Activated naive CD4-positive, alpha-beta T cell (primary cell): ENCODE measurements at places on chromosomes 12 and 14.

DNA sequence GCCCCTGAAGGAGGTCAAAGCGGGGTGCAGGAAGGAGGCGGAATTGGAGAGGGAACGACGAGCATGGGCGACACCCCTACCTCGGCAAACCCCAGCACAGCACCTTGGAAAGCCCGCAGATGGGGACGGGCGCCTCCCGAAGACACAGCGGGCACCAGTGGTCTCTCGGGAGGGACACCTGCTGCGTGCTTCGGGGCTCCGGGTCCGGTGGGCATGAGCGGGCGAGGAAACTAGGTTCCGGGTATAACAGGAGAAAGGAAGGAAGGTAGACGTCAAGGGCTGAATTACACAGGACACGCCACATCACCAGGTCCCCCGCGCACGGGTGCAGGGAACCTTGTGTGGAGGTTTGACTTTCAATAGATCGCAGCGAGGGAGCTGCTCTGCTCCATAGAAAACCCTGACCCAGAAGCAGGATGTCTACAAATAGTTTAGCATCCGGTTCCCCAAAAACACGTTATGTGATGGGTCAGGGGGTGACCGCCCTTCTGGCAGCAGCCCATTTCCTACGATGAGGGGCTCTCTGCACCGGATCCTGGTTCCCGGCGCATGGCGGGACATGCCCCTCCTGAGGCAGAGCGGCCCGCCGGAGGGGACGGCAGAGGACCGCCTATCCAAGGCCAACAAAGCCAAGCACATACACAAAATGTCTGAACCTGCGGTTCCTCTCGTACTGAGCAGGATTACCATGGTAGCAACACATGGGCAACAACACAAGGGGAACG lies 196.9 kb downstream of the ALG10 start:
- DNase-seq: no peak

GRCh38 chr12:21771311-21771710 lies 3.2 kb downstream of the KCNJ8 start:
- no peak for DNase-seq

- DNase-seq: no peak
Measured at GRCh38 chr12:78881685-78882084, 17.1 kb downstream of the SYT1 start.

- DNase-seq: peak; percentile 67
Measured at GRCh38 chr14:91228112-91229004, 16.1 kb downstream of the GPR68 start.

DNA sequence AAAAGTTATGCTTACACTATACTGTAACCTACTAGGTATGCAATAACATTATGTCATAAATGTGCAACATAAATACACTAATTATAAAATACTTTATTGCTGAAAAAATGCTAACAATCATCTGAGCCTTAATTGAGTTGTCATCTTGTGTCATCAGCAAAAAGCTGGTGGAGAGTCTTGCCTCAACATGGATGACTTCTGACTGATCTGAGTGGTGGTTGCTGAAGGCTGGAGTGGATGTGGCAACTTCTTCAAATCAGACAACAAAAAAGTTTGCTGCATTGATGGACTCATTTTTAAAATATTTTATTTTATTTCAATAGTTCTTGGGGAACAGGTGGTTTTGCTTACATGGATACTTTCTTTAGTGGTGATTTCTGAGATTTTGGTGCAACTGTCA lies 93.9 kb upstream of the AMN1 start:
- no peak for DNase-seq

GRCh38 chr12:74337951-74338350 lies 199.7 kb upstream of the ATXN7L3B start:
- no peak for DNase-seq

DNA sequence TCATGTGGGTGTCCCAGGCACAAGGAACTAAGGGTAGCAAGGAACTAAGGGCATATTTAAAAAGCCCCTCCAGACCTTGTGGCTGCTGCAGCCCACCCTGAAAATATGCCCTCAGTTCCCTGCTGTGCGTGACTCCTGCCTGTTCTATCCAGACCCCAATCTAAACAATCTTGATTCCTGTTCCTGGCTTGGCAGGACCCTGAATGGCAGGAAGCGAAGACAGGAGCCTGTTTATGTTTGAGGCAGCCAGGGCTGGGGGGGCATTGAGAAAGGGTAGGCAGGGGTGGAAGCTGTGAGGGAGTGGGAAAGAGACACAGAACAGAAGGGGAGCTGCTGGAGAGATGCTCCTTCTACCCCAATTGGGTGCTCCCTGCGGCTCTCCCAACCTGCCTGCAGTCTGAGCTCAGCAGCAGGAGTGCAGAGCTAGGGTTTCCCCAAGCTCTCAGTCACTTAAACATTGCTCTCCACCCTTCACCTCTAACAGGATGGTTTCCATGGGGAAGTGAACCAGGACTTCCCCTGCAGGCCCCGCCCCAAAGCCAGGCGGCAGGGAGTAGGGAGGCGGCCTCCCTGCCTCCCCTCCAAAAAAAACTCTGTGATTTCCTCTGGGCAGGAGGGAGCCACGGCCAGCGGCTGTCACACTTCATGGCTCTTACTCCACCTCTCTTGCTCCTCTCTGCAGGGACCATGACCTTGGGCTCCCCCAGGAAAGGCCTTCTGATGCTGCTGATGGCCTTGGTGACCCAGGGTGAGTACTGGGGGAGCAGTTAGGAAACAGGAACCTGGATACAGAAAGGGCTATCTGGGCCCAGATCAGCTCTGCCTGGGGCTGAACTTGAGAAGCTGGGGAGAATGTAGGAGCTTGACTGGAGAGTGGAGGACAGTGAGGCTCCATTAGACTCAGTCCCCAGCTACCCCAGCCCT lies 4.7 kb downstream of the ACVRL1 start:
- DNase-seq: no peak

DNA sequence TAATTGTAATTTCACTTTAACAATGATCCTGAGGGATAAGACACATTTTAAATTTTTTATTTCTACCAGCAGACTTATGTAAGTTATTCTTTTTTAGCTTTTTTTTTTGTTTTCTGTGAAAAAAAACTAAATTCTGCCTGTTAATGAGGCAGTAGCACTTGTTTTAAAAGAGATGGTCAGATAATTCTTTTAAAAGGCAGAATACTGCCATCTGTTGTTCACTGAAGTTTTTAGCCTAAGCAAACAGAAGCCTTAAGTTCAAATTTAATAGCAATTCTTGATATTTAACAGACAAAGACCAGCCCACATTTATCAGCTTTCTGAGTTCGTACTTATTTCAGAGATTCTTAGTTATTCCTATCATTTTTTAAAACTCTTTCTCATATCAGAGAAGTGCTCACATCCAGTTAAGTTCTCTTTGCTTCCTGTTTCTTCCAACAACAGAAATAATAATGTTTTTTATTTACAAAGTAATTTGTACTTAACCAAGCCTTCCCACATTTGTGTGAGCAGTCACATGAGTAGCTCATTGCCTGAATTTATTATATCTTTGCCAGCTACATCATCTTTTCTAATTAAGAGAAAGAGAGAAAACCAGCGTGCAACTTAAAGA lies 93.4 kb upstream of the SLCO1C1 start:
- no peak for DNase-seq

DNA sequence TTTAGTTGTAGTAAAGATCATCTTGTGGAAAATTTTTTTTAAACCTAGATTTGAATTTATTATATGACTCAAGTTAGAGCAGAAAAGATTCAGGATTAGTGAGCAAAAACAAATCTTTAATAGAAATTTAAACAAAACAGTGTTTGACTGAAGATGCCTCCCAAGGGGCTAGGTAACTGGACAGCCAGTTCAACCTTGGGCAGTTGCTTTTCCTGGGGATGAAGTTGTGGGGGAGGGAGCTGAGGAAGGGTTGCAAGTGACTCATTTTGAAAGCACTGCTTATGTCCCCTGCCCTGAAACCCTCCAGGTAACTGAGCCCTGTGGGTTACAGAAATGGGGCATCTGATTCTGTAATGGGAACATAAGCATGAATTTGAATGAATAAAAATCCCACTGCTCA lies 13.1 kb downstream of the CFAP54 start:
- no peak for DNase-seq

GRCh38 chr14:60227291-60227690 lies 21.7 kb upstream of the PPM1A start:
- DNase-seq: no peak

GRCh38 chr14:52877628-52878027 lies 73.2 kb downstream of the FERMT2 start:
- DNase-seq: no peak

DNA sequence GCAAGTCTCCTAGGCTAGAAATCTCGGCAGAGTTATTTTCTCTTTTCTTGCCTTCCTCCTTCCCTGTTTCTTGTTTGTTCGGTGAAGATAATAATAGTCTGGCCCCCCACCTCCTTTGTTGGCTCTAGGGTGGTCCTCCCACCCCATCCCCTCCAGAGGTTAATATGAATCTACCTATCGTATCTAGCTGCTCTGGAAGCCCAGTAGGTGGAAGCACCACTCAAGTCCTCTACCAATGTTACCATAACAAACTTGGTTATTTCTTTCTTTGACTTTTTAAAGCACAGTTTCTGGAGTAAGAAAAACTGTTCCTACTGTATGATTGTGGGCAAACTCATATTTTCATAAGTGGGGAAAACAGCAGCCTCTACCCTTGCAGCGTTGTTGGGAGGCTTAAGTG lies 19.7 kb upstream of the GRIP1 start:
- no peak for DNase-seq

- DNase-seq: no peak
Measured at GRCh38 chr14:23056956-23057756, at the start of gene CDH24. Gene CDH24 (minus strand): TSS chr14:23057520. CDS start chr14:23055733, 1,787 bp downstream.

DNA sequence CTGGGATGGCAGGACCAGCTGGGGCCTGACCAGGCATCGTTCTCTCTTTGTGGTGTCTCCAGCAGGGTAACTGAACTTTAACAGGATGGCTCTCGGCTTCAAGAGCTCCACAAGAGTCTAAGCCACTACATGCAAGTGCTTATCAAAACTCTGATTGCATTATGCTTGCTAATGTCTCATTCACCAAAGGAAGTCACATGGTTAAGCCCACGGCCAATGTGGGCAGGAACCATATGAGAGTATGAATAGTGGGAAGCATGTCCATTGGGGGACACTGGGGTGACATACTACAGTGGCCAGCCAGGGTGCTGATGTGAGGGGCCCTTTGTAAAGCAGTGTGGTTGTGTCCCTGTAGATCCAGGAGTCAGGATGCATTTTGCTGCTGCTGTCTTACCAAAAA lies 35.0 kb upstream of the KCNA5 start:
- no peak for DNase-seq

DNA sequence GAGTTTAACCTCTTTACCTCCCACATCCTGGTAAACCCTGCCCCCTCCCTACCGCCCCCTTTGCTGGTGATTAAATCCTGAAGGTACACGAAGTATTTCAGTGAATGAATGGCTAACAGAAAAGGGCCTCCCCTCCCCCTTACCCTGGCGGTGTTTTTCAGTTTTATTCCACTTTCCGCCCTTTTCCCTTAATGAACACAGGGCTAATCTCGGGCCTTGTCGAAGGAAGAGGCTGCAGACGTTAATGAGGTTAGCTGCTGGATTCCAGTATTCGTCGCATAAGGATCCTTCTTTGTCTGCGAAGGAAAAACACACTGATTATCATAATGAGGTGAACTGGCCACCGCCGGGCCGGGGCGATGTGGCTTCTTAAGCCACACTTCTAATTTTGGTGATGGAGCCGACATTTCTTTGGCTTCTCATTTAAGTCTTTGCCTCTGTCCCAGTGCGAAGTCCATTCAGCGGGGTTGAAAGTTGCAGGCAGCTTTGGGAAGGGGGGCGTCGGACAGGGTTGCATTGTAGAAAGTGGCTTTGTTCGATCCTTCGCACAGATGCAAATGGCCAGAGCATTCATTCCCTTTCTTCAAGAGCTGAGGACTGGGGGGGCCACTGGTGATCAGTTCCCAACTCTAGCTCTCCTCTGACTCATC lies 6.5 kb downstream of the MEG3 start:
- no peak for DNase-seq

GRCh38 chr14:29097476-29097875 lies 330.9 kb downstream of the FOXG1 start:
- no peak for DNase-seq

GRCh38 chr14:35578639-35579038 lies 44.7 kb downstream of the INSM2 start:
- DNase-seq: no peak

DNA sequence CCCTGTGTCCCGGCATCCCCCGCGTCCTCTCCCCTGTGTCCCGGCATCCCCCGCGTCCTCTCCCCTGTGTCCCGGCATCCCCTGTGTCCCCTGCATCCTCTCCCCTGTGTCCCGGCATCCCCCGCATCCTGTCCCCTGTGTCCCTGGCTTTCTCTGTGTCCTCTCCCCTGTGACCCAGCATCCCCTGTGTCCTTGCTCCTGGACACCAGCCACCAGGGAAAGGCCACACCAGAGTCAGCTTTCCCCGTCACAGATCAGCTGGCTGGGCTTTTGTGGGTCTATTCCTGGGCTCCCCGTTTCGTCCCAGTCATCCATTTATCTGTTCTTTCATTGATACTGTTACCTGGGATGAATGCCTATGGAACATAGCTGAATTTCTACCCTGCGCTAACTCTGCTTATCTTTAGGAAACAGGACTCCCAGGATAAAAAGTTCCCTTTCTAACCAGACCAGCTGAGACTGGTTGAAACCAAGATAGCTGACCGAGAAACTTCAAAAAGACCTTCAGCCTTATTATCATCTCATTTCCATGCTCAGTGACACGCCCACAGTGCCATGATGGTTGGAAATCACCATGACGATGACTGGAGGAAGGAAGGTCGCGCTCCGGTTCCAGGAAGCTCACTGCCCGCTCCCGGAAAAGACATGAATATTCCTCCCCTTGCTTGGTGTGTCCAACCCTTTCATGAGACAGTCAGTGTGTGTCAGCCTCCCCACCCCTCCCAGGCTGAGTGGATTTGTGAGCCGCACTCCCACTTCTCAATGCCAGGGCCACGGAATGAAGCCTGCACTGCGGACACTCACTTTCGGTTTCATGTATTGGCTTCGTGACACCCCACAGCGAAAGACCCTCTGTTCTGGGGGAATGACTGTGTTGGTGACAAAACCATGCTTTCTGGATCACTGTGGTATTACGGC lies 276.4 kb upstream of the SFSWAP start:
- no peak for DNase-seq

DNA sequence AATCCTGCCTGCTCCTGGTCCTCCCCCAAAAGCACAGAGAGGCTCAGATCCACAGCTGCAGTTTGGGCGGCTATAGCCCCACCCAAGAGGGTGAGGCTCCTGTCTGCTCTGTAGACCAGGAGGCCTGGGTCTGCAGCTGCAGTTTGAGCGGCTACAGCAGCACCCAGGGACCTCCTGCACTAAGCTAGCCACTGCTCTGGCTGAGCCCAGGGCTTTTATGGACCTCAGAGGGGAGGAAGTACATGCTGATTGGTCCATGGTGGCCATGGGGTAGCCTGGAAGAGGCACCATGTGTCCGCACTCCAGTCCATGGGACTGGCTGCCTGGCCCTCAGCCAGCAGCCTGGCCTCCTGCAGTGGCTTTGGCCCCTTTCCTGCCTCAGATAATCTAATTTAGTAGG lies 49.6 kb upstream of the GSC start:
- DNase-seq: no peak

DNA sequence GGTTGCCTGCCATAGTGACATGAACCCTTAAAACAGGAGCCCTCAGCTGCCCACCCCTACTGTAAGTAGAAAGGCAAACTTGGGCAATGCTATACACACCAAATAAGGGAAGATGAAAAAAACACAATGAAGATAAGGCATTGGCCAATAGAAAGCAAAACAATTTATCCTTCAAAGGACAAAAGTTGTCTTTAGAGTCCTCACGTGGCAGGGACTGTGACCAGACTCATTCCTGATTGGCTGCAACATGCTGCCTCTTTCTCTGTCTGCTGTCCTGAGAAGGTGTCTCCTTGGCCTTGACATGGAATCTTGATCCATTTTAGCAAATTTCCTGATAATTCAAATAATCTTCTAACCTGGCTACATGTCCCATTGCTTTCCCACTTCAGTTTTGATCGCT lies 131.9 kb downstream of the GPR135 start:
- DNase-seq: no peak

GRCh38 chr14:90630171-90630806 lies 185.9 kb downstream of the TTC7B start:
- no peak for DNase-seq
